H54 (cell line): ENCODE measurements at places on chromosomes 5 and 9.

DNA sequence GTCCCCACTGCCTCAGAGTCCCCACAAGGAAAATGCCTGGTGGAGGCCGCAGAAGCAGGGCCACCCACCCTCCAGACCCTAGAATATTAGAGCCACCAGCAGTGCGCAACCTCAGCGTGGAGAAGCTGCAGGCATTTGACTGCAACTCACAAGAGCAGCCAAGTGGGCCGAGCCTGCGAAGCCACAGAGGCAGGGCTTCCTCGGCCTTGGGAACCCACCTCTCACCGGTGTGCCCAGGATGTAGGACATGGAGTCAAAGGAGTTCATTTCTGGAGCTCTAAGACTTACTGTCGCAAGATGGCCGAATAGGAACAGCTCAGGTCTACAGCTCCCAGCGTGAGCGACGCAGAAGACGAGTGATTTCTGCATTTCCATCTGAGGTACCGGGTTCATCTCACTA, 397.9 kb upstream of the PIK3R1 start:
- no peak for DNase-seq

- no peak for DNase-seq
These were observed 19.2 kb downstream of the FGFR4 start for GRCh38 chr5:177105691-177106476.

DNA sequence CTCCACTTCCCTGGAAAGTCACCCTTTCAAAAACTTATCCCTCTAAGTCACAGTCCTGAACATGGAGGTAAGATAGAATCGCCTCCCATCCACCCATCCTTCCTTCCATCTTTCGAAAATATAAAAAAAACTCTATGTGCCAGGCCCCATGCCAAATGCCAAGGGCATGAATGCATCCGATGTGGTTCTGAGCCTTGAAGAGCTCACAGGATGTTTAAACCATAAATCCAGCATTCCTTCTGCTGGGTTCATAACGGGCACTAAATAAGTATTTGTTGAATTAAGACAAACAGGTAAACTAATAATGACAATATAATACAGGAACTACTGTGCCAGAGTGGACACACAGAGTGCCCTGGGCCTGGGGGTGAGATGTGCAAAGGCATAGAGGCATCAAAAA, 147.3 kb downstream of the TTLL11 start:
- peak; percentile 80 for DNase-seq

DNA sequence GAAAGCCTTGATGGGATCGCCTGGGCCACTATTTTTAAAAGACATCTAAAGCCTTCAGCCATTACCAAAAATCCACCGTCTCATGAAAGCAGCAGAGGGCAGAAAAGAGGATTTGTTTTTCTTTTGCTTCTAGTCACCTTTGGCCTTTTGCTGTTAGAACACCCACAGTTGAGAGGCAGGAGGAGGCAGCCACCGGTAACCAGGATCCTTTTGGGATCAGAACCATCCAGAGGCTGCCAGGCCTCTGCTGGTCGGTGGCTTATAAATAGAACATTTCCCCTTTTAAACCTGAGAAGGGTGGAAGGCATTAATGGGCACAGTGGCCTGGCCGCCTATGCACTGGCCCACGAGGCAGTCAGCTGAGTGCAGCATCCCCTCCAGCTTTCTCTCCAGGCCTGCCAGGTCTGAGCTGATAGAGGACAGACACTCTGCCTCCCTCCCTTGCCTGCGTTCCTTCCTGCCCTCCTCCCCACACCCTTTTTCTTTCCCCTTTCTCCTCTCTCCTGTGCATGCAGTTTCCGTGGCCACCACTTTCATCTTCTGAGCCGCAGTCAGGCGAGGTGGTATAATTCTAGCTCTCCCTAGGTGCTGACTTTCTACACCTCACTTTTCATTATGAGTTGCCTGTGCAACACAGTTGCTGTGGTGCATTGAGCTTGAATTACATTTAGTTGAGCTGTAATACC, 253.4 kb downstream of the ARHGAP26 start:
- DNase-seq = no peak

DNA sequence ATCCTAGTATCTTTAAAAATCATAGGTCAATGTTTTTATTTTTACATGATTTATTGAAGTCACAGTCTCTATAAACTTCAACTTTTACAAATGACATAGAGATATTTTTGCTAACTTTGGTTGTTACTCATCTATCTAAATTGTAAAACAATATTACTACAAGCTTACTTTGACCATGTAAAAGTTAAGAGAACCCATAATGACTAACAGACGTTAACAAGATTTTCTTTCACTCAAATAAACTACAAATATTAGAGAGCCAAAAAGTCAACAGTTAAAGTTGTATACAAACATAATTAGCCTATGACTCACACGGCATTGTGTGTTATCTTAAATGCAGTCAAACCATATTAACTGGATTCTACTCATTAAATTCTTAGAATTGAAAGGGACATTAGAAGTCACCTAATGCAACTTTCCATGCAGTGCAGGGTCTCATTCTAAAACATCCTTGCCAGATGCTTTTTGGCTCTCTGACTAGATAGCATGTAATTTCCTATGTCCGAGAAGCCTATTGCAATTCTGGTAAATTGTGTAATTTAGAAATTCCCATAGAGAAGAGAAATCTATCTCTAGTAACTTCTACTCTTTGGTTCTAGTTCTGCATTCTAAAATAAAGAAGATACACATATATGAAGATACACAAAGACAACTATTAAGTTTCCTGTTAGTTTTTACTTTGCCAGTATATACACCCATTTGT, 42.2 kb upstream of the UGT3A2 start:
- no peak for DNase-seq

DNA sequence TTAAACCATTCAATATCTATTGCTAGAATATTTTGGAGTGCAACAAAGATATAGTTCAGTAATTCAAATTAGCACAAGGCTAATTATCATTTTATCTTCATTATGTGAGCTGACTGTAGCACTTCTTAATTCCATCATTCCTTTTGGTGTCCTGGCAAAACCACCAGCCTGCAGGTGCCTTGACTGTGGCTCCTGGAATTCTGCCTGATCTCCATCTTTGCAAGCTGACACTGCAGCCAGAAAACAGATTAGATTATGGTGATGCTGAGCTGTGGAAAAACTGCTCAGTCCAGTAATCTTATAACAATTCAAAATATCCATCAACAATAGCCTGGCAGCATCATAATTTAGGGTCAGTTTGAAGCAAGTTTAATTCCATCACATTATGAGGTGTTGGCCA, 919.5 kb downstream of the DTWD2 start:
- no peak for DNase-seq

GRCh38 chr5:102865510-102866236, 110.6 kb downstream of the PAM start:
- DNase-seq = peak; percentile 47

DNA sequence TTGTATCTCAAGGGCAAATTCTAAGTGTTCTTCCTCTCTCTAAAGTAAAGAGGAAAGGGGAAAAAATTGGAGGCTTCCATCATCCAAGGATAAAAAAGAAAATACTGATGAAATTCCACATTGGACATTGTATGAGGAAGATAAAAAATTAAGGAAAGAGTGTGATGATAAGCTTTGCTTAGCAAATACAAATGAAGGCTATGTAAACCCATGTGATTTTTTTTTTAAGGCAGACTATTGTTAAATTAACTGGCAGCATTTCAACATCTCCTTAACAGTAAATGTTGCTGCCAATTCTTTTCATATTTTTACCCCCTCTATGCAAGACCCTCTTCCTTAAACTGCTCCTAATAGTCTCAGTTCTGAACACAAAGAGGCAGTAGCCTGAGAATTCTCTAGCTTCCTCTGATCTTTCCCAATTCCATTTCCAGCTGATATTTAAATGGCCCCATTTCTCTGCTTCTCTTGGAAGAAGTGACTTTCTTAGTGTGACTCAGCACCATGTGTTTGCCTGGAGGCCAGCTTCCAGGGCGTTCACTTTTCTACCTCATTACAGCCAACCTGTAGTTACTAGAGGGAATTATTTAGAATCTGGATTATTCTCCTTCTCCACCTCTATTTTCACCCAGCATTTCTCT, 159.7 kb downstream of the TLE1 start:
- DNase-seq = peak; percentile 54

DNA sequence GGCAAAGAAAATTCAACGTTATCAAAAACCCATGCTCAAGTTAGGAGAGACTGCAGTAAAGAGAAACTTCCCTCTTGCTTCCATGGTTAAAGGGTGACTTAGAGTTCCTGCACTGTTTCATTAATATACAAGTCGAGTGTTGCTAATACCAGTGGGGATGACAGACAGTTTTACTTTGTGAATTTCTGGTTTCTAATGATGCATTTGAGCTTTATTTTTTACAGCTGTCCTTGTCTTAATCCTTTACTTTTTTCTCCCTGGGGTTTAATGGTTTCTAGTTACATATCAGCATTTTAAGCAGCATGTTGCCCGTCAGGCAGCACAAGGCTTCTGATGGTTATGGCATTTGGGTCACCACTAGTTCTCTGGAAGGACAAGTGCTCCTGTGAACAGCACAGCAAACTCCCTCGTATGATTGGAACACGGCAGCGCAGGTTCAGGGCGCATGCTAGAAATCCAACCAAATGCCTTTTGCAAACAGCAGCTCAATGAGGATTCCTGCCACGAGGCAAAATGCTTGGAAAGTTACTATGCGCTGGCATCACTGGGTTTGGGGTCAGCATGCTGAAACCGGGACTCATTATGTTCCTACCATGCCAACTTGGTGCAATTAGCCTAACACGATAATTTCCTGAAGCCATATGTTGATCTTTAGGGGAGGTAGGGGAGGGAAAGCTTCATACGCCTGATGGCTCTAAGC, 463.8 kb downstream of the BNC2 start:
- no peak for DNase-seq

DNA sequence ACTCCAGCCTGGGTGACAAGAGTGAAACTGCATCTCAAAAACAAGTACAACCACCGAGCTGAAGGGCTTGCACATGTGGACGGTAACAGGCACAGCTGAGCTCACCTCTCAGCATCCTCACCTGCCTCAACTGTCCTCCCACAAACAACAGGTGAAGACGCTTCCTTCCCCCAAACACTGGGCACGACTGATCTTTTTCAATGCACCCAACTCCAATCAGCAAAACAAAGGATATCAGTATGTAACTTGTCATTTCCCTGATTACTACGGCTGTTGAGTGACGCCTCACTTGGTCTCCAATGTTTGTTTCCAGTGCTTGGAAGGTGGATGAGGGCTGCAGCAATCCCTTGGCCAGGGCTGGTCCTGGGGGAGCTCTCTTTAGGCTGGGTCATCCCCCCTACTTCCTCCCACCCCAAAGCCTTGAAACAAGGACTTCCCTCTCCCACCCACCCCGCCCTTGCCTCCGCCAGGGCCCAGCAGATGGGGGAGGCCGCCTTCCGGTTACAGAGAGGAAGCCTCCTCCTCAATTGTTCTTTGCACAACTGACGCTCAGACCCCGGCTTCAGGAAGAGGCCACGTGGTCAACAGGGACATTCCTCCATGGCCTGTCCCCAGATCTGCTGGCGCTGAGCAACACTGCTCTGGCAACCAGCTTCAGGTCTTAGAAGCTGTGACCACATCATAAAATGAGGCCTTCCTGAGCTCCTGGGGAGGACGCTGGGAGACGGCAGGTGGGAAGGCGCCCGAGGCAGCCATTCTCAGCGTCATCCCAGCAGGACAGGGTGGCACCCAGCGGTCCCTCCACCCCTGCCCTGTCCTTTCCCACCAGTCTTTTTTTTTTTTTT, 5.9 kb downstream of the FAM78A start:
- no peak for DNase-seq

GRCh38 chr5:153365547-153365946, 124.9 kb upstream of the GRIA1 start:
- DNase-seq = no peak

DNA sequence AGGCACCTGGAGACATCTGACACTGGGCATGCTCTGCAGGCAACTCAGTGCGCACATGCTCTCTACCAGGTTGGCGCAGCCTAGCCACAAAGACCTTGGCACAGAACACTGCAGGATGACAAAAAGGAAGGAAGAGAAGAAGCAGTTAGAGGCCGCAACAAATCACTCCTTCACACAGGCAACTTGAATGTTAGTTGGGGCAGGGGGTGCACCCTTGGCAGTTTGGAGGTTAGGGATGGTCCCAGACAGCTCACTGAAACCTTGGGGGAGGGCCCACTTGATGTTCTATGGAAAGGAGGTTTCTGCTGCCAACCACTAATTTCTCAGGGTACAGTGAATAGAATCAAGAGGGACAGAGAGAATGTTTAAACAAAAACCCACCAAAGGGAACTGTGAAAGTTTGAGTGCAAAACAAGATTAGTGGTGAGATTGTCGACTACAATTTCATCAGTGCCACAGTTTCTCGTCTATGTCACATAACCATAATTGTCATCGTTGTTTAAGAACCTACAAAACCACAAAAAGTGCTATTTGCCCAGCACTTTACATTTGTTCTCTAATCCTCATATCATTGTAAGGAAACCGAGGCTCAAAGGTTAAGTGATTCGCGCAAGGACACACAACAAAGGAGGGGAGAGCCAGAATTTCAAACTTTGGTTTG, 48.7 kb downstream of the FBXW11 start:
- DNase-seq = no peak

GRCh38 chr5:39282561-39282960, 63.2 kb upstream of the FYB1 start:
- no peak for DNase-seq

- no peak for DNase-seq
These were observed 365.1 kb upstream of the RIOK2 start for GRCh38 chr5:97547999-97548738.

DNA sequence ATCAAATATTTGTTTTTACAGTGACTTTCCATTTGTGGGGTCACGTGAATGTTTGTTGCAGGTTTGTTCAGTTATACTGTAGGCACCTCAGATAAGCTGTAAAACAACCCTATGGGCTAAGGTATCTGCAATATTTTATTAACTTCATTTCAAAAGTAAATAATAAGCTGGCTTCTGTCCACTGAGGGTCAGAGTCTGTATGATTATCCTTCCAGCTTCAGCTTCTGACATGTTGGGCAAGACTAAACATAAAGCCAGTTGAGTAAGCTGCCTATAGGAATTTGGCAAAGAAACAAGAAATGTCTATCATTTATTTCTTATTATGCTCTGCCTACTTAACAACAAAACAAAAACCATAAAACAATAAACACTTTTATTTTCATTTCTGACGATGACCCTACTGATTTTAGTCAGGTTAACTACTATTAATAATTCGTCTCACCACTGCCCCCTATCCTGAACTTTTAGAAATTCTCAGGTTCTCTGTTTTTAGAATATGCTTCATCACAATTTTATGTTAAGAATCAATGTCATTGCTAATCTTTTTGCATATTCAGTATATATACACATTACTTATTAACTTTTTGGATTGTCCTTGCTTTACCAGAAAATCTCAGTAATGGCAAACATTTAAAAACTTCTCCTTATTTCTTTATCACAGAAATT, 413.6 kb upstream of the ADAMTSL1 start:
- no peak for DNase-seq

DNA sequence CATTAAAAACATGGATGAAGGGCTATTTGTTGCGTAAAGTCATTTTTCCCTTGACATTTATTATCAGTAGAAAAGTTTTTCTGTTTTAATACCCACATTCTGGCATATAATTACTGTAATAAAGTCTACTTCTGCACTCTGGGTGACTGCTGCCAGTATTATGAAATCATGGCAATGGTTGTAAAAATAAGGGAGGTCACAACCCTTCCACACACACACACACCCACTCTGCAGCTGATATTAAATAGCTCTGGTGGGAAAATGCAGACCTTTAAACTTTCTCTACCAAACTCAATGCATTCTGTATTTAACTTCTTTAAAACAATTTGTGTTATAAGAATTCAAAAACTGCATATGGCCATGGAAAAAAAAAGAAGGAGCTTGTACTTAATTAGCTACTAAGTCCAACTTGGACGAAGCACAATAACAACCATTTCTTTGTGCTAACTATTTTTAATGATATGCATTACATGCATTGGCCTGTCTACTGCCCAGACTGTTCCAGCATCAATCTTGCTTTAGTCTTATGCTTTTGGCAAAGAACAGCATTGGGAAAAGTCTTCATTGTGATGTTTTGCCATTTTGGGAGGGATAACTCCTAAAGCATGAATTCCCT, 137.6 kb upstream of the MAP3K1 start:
- no peak for DNase-seq
